ENCODE measurements at places on chromosomes 6 and 20.

DNA sequence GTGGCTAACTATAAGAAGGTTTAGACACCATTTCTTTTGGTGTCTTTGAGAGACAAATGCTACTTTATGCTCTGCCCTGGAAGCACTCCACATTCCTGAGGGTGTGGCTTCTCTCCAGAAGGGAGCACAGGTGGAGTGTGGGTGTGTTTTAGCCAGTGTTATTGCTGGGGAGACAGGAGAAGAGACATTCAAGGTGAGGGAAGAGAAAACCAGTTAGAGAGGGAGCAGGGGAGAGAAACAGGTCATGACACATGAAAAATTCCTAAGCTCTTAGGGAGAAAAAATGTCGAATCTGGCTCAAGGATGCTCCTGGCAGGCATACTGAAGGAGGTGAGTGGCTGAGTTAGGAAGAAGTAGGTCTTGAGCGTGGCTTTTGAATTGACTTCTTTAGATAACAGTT is 292.8 kb downstream of the CLIC5 start:
- DNase-seq: peak; percentile 55

- DNase-seq: no peak
These were observed 92.0 kb upstream of the PAX1 start for GRCh38 chr20:21613512-21613911.

DNA sequence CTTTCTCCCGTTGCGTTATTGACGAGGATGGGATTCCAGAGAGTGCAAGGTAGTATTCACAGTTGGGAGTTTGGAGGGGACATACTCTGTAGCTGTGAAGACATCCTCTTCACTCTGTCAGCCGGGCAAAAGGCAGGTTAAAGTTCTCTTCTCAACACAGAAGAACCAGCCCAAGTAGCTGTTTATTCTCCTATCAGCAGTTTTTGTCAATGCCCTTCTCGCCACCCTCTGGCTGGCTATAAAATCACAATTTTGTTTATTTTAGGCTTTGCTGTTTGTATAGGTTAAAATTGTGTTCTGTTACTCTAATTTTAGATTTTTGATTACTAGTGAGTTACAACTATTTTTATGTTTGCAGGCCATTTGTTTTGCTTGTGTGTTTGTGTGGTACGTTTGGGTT is 37.9 kb upstream of the MAS1 start:
- no peak for DNase-seq

DNA sequence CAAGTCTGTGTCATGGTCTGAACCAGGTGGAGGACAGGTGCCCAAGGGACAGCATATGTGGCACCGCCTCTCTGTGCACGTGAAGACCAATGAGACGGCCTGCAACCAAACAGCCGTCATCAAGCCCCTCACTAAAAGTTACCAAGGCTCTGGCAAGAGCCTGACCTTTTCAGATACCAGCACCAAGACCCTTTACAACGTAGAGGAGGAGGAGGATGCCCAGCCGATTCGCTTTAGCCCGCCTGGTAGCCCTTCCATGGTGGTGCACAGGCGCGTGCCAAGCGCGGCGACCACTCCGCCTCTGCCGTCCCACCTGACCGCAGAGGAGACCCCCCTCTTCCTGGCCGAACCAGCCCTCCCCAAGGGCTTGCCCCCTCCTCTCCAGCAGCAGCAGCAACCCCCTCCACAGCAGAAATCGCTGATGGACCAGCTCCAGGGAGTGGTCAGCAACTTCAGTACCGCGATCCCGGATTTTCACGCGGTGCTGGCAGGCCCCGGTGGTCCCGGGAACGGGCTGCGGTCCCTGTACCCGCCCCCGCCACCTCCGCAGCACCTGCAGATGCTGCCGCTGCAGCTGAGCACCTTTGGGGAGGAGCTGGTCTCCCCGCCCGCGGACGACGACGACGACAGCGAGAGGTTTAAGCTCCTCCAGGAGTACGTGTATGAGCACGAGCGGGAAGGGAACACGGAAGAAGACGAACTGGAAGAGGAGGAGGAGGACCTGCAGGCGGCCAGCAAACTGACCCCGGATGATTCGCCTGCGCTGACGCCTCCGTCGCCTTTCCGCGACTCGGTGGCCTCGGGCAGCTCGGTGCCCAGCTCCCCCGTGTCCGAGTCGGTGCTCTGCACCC is 109.5 kb upstream of the RAB32 start:
- DNase-seq: no peak

DNA sequence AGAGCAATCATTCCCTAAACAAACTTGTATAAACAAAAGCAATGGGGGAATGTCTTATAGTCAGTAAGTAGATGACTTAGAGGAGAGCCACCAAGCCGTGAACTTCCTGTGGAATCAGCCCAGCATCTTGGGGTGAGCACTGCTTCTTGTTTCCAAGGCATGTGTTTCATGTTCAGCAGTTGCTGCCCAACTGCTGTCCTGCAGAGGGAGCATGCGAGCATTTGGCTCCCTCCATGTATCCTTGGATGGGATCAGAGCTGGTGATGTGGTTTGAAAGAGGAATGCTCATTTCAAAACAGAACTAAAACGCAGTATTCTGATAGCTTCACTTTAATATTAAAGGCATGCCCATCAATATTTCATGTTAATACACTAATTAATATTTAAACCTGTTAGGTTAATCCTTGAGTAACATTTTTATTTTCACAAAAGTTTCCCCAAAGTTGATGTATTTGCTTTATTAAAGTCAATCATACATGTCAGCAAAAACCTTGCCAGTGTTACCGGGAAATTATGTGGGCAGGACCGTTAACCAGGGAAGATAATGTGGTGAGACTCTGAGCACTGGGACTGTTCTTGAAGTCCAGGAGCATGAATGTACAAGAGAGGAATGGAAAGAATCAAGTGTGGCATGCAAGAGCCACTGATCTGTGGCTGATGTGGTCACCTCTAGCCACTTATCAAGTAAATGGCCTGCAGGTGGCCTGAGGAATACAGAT is 172.1 kb upstream of the GGTLC1 start:
- no peak for DNase-seq

GRCh38 chr6:113587078-113587699 is 270.0 kb upstream of the MARCKS start:
- DNase-seq: no peak

DNA sequence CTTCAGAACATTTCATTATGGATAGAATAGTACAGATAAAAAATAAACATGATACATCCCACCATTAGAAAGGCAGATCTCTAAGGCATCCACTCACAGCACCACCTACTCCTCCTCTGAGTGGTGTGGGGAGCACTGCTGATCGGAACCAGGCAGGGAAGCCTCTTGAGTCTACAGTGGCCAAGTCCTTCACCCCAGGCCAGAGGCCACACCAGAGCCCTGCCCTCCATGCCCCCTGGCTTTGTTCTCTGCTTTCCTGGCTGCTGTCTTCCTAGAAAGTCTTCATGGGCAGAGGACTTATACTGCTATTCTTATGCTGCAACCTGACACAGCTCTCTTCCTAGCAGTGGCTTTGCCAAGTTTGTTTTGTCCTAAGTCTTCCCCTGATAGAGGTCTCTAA is 201.8 kb upstream of the THBS2 start:
- no peak for DNase-seq

DNA sequence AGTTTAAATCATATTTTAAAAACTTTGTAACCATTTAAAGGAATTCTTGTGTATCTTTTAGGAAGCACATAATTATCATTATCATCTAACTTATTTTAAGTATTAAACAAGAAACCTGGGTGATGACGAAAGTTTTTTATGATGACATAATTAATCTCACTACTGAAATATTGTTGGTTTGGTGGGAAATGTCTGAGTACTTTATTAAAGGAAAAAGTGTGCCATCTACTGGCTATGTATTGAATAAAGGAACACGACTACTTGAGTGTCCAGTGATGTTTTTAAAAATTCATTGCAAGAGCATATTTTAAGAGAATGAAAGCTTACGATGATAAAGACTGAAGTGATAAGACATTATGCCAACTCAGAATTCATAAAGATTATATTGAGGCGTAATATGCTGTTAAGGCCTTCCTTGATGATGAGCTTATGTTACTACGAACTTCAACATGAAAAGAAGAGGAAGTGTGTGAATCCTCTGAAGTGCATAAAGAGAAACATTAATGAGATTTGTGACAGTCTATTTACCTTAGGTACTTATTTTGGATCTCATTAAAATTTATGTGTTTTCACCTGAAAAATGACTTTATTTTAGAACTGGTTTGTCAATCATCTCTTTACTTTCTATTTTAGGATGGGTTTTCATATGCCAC is 12.0 kb upstream of the TRMT11 start:
- DNase-seq: no peak

DNA sequence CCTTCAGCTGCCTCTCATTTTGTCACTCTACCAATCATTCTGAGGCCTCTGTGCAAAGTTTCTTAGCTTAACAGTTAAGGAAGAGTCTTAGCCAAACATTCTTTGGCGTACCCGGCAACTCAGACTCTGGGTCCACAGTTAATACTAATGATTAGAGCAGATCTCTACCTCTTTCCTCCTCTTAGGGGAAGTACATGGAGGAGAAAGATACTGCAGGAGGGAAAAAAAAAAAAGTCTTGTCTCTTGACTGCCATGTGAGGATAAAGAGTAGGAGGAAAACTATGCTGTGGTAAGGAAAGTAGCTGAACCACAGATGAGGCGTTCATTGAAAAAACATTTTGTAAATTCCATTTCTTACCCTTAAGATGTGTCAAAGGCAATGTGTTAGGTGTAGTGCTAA is 44.0 kb upstream of the MARCKS start:
- no peak for DNase-seq

DNA sequence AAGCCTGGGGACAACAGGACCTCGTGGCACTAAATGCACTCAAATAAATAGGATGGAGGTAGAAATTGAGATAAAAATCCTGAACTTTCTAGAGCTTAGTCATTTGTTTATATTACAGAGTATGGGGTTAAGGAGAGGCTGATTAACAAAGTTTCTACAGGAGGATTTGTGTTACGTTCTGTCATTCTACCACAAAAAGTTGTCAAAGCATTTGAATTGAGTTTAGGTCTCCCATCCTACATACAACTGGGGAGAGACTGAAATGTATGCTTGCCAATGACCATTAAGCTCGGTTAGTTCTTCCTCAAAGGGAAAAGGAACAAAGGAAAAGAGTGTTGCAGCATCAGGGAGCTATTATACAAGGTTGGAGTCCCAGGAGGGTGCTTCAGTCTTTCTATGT is 597.9 kb downstream of the COL12A1 start:
- no peak for DNase-seq

Measured in keratinocyte (primary cell).